ENCODE measurements at places on chromosomes 16 and 17.

- DNase-seq: no peak
Measured at GRCh38 chr16:56911771-56912571, 20.0 kb upstream of the HERPUD1 start.

DNA sequence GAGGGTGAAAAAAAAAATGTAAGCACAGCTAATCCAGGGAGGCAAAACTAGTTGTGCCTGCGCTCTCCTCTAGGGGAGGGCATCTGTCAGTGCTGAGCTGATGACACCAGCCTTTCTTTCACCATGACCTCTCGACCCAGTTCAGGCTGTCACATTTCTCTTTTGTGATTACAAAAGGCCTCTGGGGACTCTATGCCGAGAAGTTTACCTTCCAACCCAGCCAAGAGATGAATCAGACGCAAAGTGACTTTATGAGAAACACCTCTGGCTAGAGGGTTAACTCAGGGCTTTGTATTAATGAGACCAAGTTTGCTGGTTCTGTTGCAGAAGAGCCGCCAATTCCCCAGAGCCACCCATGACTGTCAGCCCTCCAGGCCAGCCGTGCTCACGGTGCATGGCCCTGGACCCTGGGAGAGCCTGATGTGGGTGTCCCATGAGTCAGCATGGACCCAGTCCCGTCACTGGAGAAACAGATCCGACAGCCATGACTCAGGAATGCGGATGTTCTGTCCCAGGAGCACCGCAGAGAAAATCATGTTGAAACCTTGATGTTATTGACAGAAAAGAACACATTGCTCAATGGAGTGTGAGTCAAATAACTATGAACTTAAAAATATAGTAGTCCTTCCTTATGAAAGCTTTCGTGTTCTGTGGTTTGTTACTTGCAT is 437.2 kb downstream of the HS3ST3B1 start:
- DNase-seq: no peak

DNA sequence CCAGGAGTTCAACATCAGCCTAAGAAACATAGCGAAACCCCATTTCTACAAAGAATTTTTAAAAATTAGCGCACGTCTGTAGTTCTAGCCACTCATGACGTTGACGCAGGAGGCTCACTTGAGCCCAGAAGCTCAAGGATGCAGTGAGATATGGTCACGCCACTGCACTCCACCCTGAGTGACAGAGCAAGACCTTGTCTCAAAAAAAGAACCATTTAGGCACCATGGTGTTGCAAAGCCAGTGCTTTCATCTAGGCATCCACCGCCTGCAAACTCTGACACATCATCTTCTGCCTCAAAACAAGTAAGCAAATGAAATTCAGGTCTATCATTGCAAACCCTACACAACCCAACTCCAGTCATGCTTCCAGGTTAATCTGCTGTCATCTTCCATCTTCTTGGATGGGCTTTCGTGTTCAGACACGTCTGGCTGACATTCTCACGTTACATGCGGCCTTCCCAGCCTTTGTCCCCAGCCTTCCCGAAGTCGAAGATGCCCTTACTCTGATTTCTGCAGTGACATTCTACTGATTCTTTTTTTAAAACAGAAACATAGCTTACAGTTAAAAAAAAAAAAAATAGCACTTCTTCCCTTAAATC is 8.9 kb downstream of the ANKRD11 start:
- no peak for DNase-seq

- no peak for DNase-seq
Measured at GRCh38 chr16:80058214-80058613, 457.7 kb upstream of the MAF start.

DNA sequence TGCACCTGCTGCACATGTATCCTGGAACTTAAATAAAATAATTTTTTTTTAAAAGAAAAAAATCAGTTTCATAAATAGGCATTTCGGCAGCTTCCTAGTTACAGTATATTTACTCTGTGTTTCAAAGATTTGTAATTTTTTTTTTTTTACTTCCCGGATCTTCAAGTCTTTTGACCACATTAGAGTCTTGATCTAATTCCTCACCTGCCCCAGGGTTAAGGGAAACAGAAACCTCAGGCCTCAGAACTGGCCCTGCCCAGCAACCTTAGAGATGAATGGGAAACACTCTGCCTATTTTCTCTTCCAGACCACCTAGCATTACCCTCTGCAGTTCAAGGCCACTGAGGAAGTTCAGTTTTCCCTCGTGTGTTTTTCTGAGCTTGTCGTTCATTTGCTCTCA is 304.0 kb downstream of the MAF start:
- no peak for DNase-seq

DNA sequence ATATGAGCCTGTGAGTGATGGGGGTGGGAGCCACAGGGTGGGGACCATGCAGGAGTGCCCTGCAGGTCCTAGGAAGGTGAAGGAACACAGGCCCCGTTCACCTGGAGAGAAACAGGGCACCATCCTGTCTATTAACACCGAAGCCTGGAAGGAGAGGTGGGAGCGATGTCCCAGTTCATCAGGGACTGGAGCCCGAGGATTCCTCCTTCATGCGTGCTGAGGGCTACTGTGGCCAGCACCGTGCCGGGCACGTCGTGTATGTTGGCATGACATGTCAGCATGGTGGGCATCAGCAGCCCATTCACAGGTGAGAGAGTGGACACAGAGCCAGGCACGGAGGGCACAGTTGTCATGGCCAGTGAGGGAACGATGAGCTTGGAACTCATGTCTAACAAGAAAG is 1.4 kb downstream of the WFIKKN2 start:
- peak; percentile 49 for DNase-seq

DNA sequence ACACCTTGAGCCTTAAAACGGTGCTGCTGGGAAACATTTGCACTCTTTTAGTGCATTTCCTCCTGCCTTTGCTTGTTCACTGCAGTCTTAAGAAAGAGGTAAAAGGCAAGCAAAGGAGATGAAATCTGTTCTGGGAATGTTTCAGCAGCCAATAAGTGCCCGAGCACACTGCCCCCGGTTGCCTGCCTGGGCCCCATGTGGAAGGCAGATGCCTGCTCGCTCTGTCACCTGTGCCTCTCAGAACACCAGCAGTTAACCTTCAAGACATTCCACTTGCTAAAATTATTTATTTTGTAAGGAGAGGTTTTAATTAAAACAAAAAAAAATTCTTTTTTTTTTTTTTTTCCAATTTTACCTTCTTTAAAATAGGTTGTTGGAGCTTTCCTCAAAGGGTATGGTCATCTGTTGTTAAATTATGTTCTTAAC is 4.4 kb downstream of the SOX9 start:
- DNase-seq: no peak

GRCh38 chr16:24539850-24540601 is 660 bp downstream of the RBBP6 start:
- DNase-seq: no peak

DNA sequence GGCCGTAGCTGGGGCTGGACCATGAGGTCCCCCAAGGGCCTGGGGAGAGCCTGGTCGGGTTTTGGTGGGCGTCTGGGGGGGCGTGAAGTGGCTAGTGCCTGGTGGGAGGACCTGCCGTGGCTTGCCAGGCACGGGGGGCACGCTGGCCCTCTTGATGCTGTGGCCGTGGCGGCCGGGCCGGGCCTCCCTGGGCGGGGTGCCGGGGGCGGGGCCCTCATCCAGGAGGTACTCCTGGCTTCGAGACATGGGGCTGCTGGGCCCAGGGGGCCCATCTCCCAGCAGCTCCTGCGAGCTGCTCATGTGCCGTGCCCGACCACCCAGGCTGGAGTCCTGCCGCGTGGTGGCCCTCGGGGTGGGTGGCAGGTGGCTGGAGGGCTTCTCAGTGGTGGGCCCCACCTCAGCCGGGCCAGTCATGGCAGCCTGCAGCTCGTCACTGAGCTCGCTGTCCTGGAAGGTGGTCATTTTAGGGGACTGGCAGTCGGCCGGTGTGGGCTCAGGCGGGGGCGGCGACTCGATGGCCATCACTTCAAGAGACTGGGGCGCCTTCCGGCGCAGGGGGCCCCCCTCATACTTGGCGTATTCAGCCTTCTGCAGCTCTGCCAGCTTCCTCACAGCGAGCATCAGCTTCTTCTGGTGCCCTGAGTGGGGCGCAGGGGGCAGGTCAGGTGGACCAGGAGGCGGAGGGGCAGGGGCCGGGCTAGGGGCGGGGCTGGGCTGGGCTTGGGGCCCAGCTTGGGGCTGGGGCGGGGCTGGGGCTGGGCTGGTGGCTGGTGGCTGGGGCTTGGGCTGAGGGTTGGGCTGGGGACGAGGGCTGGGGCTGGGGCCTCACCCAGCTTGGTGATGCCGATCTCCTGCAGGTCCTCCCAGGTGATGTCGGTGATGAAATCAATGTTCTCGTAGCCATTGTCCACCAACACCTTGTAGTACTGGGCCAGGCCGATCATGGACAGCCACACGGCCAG is 15.2 kb downstream of the CASKIN1 start:
- no peak for DNase-seq

GRCh38 chr17:56751145-56751738 is 82.5 kb downstream of the C17orf67 start:
- DNase-seq: no peak

- no peak for DNase-seq
Measured at GRCh38 chr17:60743799-60744198, 66.1 kb downstream of the BCAS3 start.

GRCh38 chr17:77379065-77379428 is 238.3 kb downstream of the SEC14L1 start:
- DNase-seq: no peak

DNA sequence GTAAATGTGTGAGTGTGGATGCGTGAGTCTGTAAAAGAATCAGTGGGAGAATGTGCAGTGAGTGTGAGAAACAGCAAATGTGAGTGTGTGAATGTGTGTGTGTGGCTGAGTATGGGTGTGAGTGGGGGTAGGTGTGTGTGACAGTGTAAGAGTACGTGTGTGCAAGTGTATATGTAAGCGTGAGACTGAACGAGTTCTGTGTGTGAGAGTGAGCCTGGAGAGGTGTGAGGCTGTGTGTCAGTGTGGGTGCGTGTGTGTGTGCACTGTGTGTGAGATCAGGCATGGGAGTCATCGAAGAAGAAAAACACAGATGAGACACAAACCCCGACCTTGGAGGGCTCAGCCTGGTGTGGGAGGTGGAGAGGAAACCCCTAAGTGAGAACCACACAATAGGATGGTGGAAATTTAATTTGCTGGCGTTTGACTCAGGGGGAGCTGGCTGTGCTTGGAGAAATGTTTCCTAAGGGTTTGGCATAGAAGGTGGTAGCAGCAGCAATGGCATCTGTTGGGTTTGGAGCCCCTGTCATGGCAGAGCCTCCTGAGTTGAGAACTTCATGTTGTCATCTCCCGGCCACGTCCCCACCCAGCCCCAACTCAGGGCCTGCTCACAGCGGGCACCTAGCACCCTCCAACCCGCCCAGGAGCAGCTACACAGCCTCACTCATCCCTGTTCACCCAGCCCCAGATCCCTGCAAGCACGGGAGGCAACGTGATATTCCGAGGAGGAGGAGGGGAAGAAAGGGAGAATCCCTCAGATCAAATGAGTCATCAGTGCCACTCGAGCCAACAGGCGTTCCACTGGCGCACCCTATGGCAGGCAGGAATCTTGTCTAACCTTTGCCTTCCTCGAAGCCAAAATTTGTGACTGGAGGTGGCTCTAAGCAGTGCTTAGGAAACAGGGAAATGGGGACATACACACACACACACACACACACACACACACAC is 14.3 kb upstream of the NUBP1 start:
- DNase-seq: no peak

DNA sequence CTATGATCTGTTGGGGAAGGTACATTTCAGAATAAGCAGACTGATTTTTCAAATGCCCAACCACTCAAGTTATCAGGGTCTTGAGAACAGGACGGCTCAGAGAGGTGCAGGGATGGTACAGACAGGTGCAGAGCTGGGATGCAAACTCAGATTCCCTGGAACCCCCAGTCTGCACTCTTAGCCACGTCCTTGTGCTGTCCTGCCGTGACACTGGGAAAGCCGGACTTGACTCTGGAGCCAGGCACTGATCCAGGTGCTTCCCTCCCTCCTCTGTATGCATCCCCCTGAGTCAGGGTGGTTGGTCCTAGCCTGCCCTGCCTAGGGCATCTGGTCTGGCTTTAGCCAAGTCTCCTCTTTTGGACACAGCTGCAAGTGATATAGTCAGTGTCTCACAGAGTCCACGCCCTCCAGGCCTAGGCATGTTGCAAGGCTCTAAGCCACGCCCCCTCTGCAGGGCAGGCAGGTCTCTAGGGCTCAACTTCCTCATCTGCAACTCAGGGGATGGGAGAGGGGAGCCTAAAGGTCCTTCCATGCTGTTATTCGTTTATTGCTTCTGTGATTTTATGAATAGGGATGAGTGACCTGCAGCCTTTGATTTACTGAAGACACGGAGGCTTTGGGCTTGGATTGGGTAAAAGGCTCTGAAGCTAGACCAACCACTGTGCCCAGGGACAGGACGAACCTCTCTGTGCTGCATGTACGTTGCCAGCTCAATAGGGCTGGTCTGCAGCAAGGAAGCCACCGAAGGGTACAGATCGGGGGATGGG is 97.3 kb downstream of the SDK2 start:
- peak; percentile 32 for DNase-seq

DNA sequence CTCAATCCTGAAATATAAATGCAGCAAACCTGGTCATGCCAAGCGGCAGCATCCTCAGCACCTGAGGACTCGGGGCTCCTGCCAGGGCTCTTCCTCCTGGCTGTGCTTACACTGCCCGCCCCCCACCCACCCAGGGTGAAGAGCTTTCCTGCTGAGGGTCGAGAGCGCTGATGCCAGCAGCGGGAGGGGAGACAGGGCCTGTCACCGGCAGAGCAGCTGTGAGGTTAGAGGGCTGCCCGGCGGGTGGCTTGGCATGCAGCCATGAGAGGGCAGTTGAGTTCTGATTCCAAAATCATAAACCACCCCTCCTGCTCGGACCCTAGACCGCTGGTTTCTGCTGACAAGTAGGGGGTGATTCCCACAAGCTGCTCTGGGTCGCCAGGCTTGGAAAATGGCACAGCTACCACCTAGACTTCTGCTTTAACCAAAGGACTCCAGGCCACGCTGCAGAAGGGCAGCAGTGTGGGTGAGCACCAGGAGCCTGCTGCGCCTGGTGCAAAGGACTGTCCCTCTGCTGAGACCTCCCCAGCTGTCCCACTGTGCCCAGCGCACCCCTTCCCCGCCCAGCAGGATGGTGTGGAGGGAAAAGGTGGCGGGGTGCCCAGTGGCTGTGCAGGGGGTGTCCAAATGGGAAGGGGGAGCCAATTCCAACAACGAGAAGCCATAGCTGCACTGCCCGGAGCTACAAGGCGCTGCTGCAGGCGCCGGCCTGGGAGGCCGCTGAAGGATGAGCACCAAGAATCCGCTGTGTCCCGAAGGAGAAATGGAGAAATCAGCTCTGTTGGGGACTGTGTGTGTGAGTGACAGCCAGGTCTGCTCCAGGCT is 26.6 kb downstream of the MXRA7 start:
- DNase-seq: no peak

DNA sequence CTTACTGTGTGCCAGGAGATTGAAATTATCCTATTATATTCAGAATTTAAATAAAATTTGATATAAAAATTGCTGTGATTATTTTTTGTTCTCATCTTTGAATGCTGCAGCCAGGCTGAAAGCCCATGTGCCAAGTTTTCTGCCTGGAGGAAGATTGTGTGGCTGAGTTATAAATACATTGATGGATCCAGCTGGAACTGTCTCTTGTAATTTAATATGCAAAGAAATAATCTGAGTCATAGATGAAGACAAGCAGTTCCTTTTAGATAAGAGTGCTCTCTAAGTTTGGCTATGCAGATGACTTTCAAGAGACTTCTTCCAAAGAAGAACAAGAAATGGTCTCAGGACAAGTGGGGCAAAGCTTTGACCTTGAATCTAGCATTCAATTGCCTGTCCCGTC is 871.0 kb downstream of the CDH11 start:
- DNase-seq: no peak

- no peak for DNase-seq
Measured at GRCh38 chr17:33696102-33696501, 403.0 kb upstream of the ASIC2 start.

GRCh38 chr17:3049705-3050295 is 13.6 kb downstream of the OR1D5 start:
- DNase-seq: no peak
